ENCODE measurements at places on chromosomes 6 and 20.
A peak's percentile ranks its signal among the peaks of the same experiment; 100 is the strongest.

DNA sequence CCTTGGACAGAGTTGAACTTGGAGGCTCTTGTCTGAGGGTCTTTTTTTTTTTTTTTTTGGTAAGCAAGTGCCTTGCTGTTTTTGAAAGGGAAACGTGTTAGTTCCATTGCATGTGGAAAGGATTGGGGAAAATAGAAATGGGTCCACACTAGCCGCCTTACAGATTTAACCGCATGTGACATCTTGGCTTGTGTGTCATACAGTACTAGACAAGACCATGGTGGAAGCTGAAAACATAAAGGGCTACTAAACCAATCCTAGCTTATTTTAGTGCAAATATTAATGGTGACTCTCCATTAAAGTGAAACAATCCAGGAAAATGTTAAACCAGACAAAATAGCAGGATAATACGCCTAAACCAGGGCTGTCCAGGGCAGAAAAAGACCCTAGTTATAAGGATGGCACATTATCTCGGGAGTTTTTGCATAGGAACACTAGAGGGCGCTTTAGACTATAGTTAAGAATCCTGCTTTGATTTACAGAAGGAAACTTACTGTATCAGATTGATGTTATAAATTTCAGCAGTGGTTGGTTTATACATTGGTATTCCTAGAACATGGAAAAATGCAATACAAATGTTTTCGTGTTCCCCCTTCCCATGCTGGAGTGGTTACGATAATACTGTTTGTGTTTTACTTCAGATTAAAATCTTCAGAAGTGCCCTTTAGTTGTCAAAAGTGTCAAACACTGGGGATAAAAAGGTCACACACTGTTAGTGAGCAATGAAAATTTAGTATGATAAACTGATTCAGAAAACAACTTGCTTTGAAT, 59.8 kb upstream of the DEK start:
- no peak for DNase-seq

GRCh38 chr20:38543014-38543906, 37.7 kb upstream of the ADIG start:
- no peak for DNase-seq

DNA sequence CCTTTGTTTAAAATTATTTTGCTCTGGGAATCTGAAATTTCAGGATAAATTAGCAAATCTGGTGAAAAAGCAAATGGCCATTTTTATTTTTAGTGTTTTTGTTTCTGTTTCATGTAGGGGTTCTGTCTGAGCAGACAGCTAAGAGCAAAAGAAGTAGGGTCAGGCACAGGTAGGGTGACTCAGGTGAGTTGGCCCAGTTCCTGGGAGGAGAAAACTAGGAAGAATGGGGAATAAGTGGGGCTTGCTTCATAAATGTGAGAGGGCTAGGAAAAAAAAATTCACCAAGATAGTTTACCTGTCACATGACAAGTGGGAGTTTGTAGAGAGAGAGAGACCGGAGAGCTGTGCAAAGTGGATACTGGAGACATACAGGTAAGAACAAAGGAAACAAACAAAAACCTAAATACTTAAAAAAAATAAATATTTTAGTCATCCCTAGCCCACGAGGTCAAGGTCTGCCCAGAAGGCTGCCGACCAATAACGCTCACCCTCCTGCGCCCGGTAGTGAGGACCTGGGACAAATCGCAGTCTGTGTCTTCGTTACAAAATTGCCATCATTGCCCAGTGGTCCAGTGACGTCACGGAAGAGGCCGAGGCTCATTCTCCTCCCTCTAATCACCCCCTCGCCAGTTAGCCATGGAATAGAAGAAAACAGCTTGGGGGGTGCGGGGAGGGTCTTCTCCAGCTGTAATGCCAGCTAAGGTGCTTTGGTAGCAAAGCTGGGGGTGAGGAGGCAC, 2.3 kb downstream of the THBD start:
- no peak for DNase-seq

- DNase-seq, result peak; percentile 50
Observed at GRCh38 chr6:73451223-73452106, 632 bp downstream of the CGAS start.

- DNase-seq, result no peak
Observed at GRCh38 chr6:72348926-72349325, 272.9 kb upstream of the KCNQ5 start.

GRCh38 chr6:99080191-99080590, 132.4 kb upstream of the FBXL4 start:
- no peak for DNase-seq

DNA sequence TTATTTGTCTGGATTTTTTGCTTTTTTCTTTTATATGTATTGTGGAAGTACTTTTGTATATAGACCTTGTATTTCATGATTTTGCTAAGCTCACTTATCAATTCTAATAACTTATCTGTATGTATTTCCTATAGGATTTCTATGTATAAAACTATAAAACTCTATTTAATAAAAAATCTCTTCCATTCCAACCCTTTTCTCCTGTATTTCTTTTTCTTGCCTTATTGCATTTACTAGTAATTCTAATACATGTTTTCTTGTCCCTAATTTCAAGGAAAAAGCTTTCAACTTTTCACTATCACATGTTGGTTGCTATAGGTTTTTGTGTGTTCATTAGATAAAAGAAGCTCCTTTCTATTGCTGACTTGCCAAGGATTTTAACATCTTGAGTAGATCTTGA, 125.3 kb downstream of the MBOAT1 start:
- no peak for DNase-seq

DNA sequence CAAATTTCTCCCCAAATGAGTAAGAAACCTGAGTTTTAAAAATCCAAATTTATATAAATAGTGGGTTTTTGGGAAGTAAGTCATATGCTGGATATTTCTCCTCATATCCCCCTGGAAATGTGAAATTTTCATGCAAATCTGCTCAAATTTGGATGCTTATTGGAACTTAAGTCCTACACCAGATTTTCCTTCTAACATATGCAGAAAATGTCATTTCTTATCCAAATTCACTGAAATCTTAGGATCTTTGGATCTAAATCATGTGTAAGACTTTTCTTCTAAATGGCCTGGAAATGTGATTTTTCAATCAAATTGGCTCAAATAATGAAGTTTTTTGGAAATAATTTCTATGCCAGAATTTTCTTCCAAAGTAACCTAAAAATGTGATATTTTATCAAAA, 33.0 kb downstream of the ZNF133 start:
- no peak for DNase-seq

DNA sequence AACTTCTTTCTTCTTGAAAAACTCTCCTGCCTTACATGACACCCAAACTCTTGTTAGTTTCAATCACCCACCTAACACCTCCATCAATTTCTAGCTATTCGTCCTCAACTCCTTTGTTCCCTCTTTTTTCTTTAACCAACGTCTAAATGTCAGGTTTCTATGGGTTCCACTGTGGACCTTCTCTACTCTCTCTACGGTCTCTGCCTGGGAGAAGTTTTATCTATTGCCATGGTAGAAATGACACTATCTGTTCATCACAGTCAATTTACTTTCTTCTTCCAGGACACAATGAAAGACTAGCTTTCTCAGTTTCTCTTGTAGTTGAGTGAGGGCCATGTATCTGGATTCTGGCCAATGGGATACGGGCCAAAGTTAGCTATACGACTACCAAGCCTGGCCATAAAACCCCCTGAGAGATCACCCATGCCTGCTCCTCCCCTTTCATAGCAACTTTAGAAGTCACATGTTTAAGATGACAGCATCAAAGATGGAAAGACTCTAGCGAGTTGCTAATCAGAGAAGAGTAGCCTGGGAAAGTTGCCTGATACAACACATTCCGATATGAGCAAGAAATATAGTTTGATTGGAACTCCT, 17.9 kb downstream of the RNGTT start:
- no peak for DNase-seq

GRCh38 chr6:3359101-3359752, 97.6 kb downstream of the SLC22A23 start:
- DNase-seq, result no peak

GRCh38 chr20:53379014-53379832, 214.4 kb downstream of the ZNF217 start:
- DNase-seq, result no peak

DNA sequence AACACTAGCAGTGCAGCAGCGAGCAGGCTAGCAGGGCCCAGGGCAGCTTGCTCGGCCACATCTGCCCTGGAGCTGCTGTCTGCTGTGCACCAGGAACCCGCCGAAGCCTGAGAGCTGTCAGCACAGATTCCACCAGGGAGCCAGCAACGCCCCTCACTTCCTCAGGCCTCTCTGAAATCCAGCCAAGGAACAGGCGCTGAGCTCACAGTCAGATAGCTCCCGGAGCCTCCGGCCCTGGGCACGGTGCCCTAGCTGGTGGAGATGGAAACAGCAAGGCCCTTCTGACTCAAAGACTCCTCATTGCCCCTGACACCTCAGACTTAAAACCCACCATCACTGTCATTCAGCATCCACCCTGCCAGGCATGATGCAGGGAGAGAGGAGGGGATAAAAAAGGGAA, 839.4 kb downstream of the MAFB start:
- DNase-seq, result peak; percentile 30

DNA sequence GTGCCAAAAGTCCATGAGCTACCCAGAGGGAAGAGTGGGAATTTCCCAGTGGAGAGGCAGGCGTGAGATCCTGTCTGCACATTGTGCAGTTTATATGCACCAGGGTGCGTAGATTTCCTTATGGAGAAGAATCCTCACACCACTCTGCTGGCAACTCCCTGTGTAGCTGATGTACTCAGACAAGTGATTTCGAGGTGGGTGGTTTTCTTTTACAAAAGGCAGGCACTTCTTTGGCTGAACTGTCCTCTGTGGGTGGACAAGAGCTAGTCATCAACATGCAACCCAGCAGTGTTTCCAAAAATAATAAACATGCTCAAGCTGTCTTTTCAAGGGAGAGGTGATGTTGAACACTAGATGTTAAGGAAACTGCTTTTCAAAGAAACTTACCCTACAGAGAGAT, 121.7 kb upstream of the NXT1 start:
- DNase-seq, result no peak

GRCh38 chr20:42957018-42957703, 232.5 kb downstream of the PTPRT start:
- no peak for DNase-seq
